Stimulated activated CD4-positive, alpha-beta T cell treated with anti-CD3 and anti-CD28 coated beads, TNF-alpha, amount 100 ng/mL, for 4 hours (primary cell): ENCODE measurements at places on chromosomes 12 and 14.

DNA sequence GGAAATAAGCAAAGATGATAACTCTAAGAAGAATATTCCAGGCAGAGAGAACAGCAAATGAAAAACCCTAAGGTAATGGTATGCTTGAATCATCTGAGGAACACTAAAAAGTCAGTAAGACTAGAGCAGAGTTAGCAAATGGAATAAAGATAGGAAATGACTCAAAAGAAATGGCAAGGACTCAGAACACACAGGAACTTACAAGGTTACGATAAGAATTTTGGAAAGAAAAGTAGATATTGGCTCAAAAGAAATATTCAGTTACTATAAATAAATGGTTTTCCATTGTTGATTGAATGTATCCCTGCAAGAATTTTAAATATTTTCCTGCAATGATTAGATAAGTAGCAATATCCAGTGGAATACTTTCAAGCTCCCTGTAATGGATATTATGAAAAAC is 705.8 kb downstream of the C12orf50 start:
- no peak for DNase-seq

- no peak for DNase-seq
Measured at GRCh38 chr12:2183556-2184541, 131.1 kb downstream of the CACNA1C start.

- peak; percentile 22 for DNase-seq
Measured at GRCh38 chr14:44961151-44961553, 595 bp downstream of the KLHL28 start.

- DNase-seq = no peak
Measured at GRCh38 chr12:65993173-65993572, 137.4 kb downstream of the LLPH start.

- no peak for DNase-seq
Measured at GRCh38 chr14:68193970-68194681, 374.5 kb downstream of the RAD51B start.

GRCh38 chr12:8088574-8088973 is 6.5 kb downstream of the NECAP1 start:
- no peak for DNase-seq

GRCh38 chr12:12622418-12622817 is 10.7 kb downstream of the CREBL2 start:
- no peak for DNase-seq

- DNase-seq = no peak
Measured at GRCh38 chr12:43951286-43951685, 115.4 kb downstream of the TMEM117 start.

- DNase-seq = peak; percentile 23
Measured at GRCh38 chr14:51094282-51094821, 553 bp downstream of the TRIM9 start.

DNA sequence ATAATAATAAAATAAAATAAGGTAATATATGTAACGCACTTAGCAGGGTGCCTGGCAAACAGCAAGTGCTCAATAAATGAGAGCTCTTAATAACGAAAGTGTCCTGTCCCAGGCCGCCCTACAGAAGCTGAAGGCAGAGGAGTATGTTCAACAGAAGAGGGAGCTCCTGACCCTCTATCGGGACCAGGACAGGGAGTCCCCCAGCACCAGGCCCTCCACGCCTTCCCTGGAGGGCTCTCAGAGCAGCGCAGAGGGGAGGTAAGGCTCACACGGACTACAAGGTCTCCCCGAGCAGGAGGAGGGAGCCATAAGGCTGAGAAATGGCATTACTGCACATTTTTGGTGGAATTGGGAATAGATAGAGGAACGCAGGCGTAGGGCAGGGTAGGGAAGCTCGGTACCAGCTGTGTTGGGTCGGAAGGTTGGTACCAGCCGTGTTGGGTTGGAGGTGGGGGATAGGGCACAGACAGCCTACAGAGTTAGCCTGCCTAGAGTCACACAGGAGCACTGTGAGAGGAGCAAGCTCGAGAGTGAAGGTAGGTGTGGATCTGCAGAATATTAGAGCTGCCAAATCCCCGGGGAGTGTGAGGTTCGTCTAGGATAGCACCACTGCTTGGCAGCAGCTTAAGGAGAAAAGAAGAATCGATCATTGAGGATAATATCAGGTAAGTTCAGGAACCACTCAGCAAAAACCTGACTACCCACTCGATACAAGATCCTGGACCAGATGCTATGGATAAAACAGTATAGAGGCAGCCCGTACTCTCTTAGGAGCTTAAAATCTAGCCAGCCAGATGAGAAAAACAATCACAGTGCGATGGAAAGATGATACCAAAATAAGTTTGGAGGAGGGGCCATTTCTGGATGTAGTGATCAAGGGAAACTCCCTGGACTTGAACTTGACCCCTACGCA is 15.3 kb downstream of the TNFRSF1A start:
- DNase-seq = no peak

GRCh38 chr14:24307575-24308341 is at the start of gene CIDEB:
Gene CIDEB, minus strand, starts transcription at chr14:24307977. Its CDS starts 119 bp downstream, at chr14:24307858.
- DNase-seq = no peak

- no peak for DNase-seq
Measured at GRCh38 chr12:67988601-67989021, 636 bp upstream of the IFNG-AS1 start.

DNA sequence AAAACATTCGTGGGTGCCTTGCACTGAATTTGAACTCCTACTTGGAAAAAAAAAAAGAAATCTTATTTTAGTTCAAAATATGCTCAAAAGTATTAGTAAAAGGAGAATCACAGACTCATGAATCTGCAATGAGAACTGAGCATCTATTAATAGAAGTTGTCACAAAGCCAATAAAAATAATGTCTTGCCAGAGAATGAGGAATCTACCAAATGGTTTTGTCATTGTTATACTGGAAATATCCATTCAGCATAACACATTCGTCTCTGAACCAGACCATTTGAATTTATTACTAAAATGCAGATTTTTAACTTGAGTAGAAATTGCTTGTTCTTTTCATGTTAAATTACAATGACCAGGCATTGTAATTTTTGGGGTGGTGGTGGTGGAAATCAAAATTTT is 11.6 kb upstream of the PTPRB start:
- no peak for DNase-seq

DNA sequence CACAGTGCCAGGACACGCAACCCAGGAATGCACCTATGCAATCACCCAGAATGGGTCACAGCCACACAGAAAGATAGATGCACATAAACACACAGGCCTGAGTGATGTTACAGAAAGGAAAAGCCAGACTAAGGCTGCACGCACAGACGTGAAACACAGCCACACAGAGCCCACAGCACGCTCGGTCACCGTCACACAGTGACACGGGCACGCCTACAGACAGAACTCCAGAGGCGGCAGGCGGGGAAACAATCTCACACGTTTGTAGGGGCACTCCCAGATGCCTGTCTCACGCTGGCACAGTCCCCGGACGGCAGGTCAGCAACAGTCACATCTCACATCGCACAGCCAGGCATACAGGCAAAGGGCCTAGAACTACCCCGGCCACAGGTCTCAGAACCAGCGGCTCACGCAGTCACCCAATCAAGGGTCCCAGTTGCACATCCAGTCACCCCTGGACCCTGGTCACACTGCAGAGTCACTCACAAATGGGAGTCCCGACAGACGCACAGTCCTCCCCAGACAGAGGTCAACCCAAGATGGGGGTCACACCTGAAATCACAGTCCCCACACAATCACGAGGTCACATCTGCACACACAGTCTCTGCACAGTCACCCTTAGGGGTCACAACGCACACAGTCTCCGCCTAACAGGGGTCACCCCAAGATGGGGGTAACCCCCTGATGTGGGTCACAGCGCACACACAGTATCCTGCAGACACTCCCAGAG is 790 bp downstream of the SSH1 start:
- DNase-seq = peak; percentile 53

GRCh38 chr12:59916988-59917387 is 321.2 kb downstream of the SLC16A7 start:
- DNase-seq = no peak

GRCh38 chr14:70809225-70810219 is at the start of gene MAP3K9:
Gene MAP3K9, minus strand, starts transcription at chr14:70809513. Its CDS starts 342 bp downstream, at chr14:70809171.
- DNase-seq = peak; percentile 73

- no peak for DNase-seq
Measured at GRCh38 chr12:124758266-124759220, 105.1 kb downstream of the SCARB1 start.

DNA sequence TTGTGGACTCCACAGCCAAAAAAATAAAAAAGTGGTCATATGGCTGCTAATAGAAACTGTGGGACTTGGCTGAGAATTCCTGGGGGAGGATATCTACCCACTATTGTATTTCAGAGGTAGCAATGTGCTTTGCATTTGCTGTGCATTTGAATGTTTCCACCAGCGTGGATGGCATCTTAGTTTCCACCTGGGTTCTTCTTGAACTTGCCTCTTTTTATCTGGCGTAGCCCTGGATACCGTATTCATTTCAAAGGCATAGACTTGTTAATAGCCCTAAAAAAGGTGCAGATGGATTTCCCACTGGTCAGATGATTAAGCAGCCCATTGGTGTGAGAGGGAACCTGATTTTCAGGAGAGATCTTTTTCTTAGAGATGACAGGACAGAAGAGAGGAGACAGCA is 1.9 kb upstream of the MYF5 start:
- no peak for DNase-seq

GRCh38 chr12:53070877-53071492 is 8.2 kb downstream of the SPRYD3 start:
- DNase-seq = no peak

GRCh38 chr12:12396694-12397093 is 39.8 kb downstream of the BORCS5 start:
- DNase-seq = no peak

DNA sequence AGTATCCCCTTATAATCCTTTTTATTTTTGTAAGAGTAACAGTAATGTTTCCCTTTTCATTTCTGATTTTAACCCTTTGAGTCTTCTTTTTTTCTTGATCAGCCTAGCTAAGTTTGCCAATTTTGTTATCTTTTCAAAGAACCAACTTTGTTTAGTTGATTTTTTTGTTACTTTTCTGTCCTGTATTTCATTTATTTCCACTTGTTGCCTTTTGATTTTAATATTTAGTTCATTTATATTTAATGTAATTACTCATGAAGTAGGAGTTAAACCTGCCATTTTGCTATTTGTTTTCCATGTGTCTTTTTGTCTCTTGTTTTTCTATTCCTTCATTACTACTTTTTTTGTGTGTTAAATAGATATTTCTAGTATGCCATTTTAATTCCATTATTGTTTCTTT is 146.4 kb downstream of the ANO6 start:
- DNase-seq = no peak

DNA sequence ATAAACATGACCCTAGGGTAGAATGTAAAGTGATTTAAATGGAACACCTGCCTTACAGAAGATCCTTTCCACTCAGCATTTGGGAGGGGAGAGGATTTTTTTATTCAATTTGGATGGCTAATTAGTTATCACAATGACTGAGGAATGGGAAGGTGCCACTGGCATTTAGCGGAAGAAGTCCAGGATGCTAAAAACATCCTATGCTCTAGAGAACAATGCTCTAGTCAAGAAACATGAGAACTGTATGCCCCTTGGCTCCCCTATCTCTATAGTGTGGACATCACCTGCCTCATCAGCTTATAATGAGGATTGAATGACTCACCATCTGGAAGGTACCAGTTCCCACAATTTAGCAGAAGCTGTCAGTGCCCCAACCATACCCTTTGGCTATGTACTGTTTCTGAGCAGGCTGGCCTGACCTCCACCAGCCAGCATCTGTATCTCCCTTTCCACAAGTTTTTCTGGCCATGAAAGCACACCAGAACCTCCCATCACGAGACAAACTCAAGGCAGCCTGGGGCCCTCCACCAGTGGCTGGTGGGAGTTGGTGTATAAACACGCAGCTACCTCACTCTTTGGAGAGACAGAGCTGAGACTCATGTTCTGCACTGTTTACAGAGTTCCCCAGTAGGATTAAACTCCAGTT is 109.7 kb upstream of the VASH1 start:
- DNase-seq = no peak

DNA sequence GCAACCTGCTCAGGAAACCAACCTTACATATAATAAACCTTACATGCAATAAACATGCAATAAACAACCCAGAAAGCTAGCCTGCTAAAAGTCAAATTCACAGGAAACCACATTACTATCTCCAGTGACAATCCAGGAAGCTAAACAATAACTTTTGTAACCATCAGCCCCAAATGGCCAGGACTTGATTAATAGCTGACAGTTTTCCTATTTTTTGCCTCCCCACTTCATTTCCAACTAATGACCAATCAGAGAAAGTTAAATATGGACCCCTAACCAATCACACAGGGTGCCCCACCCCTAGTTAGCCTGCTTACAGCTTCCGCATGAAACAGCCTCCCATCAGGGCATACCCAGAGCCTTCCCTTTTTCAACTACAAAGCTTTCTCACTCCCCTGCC is 152.2 kb upstream of the LMNTD1 start:
- no peak for DNase-seq

- no peak for DNase-seq
Measured at GRCh38 chr14:105388110-105388951, 10.0 kb upstream of the TEX22 start.

- no peak for DNase-seq
Measured at GRCh38 chr12:8709124-8709830, 11.5 kb downstream of the RIMKLB start.

GRCh38 chr12:2890388-2891239 is at the start of gene TULP3:
Gene TULP3, plus strand, starts transcription at chr12:2890891. Its CDS starts 57 bp downstream, at chr12:2890948.
- DNase-seq = peak; percentile 97
